ENCODE measurements at places on chromosomes 12 and 14.
A peak's percentile ranks its signal among the peaks of the same experiment; 100 is the strongest.

DNA sequence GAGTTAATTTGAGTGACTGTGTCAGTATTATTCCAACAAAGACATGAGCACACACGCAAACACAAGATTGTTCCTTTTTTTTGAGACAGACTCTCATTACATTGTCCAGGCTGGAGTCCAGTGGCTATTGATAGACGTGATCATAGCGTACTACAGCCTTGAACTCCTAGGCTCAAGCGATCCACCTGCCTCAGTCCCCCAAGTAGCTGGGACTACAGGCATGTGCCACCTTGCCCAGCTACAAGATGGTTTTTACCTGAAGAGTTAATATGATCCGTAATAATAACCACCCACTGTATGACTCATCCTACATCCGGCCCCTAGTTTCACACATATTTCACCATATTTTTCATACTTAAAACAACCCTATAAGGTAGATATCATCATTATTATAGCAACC is 26.8 kb downstream of the BCAT1 start:
- DNase-seq, result no peak

GRCh38 chr14:50954811-50955372 is 10.6 kb upstream of the PYGL start:
- DNase-seq, result no peak

GRCh38 chr12:57795354-57795753 is 12.8 kb downstream of the TSFM start:
- no peak for DNase-seq

DNA sequence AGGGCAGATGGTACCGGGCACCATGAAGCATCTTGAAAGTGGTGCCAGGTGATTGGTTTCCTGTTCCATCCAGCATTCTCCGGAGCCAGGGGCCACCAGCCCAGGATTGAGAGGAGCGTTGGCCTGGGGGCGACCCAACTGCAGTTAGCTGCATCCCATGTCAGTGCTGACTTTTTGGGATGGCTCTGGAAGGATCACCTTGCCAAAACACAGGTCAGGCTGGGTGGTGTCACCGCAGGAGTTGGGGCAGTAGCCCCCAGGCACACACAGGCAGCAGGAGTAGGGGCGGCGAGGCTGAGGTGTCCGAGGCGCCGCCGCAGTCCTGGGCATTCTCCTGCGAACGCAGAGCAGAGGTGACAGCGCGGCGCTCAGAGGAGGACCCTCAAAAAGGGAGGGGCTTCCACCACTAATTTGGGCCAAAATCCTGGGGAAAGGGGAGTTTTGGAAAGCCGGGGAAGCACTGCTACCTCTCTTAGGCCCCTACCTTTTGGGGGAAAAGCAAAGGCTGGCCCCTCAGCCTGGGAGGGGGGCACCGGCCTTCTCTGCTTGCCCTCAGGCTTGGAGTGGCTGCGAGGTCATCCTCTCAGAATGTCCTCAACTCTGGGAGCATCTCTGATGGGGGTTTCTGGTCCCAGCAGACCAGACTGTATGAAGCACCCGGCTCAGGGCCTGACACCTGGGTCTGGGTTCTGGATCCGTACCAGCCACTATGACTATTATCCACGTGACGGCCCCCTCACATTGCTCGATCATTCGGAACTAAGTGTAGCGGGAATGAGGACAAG is 26.7 kb upstream of the LRTM2 start:
- DNase-seq, result no peak

- no peak for DNase-seq
These were observed 6.8 kb upstream of the ATG14 start for GRCh38 chr14:55418411-55418810.

GRCh38 chr12:72618764-72619163 is 346.6 kb downstream of the TRHDE start:
- no peak for DNase-seq

DNA sequence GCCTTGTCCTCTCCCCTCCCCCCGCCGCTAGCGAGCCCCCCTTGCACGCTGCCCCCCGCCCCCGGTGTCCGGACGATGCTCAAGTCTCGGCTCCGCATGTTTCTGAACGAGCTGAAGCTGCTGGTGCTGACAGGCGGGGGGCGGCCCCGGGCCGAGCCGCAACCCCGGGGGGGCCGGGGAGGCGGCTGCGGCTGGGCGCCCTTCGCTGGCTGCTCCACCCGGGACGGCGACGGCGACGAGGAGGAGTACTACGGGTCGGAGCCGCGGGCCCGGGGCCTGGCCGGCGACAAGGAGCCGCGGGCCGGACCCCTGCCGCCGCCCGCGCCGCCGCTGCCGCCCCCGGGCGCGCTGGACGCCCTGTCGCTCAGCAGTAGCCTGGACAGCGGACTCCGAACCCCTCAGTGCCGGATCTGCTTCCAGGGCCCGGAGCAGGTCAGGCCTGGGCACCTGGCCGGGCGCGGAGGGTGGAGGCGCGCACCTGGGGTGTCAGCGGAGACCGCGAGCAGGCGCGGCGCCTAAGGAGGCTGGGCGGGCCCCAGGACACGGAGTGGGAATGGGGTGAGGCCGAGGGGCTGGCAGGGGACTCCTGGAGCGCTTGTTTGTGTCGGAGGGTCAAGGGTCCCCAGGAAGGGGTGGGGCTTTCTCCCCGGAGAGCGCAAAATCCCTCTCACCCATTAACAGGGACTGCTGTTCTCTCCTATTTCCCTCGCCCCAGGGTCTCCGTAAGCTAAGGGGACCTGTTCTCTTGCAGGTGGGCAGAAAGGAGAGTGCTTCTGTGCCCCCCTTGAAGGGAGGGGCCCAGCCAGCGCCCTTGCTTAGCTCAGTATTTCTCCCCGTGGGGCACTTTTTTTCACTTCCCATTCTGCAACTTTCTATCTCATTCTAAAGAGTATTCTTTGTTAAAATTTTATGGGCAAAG is 810 bp downstream of the MARCHF9 start:
- DNase-seq, result no peak

GRCh38 chr14:69559581-69560011 is 15.1 kb downstream of the CCDC177 start:
- no peak for DNase-seq

DNA sequence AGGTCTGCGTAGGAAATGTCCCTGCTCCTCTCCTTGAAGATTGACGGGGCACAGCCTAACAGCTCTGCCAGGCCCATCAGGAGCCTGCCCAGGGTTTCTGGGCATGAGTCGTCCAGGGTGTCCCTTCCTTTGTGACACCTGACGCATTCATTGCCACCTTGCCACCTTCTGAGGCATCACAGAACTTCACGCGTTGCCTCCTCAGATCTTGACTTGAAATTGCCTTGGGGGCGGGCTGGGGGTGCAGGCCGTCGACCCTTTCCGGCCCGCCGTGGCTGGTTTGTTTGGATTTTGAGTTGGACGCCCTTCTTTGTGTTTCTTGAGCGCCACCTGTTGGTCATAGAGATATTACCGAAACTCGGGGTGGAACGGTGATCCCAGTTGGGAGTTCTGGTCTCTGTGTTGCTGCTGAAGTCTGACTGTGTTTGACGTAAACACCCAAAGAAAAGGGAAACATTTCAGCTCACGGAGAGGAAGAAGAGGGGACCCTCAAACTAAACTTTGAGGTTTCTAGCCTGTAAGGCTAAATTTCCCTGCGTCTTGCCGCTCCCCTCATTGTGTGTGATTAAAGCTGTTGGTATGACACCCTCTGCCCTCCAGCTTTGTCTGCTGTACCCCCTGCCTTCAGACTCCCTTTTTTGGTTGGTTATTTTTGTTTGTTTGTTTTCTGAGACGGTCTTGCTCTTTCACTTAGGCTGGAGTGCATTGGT is 44.6 kb downstream of the MLXIP start:
- peak; percentile 54 for DNase-seq

DNA sequence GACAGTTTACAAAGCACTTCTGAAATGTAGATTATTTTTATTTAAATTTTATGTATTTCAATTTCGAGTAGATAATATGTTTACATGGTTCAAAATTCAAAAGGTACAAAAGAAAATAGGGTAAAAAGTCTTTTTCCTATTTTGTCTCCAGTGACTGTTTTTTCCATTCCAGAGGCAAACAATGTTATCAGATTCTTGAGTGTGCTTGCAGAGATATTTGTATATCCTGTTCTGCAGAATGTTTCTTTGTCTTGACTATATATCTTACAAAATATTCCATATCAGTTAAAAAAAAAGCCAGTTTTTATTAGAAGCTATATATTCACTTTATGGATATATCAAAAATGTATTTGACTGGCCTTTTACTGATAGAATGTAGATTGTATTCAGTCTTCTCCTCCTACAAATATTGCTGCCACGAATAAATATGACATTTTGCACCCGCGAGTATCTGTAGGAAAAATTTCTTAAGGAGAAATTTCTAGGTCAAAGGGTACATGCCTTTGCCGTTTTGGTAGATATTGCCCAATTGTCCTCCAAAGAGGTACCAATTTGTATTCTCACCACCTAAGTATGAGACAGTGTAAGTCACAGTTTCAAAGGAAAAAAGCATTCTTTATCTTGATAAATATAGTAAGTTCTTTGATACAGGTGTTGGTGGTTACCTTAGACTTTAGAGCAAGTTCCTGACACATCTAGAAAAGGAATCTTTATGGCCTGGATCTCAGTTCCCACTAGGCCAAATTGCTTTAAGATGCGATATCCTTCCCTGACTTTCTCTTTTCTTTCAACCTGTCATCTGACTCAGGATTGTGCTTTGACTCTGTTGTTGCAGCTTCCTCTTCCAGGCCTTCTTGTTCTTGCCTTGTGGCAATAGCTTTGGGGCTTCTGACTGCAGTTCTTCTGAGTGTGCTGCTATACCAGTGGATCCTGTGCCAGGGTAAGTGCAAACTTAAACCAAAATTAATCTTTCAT is 2.3 kb downstream of the KLRG1 start:
- DNase-seq, result no peak

DNA sequence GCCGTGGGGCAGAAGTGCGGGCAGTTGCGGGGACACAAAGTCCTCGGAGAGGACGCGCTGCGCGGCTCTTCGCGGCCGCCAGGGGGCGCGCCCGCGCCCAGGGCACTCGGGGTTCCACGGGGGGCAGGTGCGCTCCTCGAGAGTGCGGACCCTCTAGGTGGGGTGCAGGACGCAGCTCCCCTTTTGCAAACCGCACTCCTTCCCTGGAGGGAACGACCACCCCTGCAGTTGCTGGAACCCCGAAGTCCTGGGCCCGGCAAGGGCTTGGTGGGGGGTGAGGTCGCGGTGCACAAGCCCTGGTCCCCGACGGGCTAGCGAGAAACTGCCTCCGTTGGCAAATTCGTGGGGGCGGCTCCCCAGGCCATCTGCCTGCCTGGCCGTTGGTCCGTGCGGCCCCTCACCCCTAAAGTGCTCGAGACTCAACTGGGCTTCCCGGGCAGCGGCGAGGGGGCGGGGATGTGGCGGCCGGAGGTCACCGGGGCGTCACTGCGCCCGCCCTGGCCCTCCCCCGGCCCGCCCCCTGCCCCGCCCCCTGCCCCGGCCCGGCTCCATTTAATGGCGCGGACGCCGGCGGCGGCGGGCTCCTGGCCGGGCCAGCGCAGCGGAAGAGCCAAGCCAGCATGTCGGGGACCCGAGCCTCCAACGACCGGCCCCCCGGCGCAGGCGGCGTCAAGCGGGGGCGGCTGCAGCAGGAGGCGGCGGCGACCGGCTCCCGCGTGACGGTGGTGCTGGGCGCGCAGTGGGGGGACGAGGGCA is at the start of gene ADSS1:
TSS of gene ADSS1 (plus strand) at position 579 of the 756 bp plus-strand sequence. CDS start at position 621, 42 bp downstream.
- peak; percentile 33 for DNase-seq

DNA sequence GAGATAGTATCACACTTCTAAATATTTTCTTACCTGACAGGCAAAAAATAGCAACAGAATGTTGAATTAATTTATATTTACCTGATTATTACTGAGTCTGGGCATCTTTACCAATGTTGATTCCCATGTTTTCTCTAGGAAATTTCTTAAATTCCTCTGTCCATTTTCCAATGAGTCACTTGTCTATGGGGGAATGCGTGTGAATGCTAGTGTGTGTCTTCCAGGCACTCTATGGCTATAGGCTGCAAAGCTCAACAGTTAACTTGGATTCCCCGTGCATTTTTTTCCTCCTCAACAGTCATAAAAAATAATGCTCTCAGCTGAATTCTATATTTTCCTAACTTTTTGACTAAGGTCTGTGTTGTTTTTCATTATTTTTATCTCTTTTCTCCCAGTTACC is 1385.8 kb upstream of the FLRT2 start:
- no peak for DNase-seq

DNA sequence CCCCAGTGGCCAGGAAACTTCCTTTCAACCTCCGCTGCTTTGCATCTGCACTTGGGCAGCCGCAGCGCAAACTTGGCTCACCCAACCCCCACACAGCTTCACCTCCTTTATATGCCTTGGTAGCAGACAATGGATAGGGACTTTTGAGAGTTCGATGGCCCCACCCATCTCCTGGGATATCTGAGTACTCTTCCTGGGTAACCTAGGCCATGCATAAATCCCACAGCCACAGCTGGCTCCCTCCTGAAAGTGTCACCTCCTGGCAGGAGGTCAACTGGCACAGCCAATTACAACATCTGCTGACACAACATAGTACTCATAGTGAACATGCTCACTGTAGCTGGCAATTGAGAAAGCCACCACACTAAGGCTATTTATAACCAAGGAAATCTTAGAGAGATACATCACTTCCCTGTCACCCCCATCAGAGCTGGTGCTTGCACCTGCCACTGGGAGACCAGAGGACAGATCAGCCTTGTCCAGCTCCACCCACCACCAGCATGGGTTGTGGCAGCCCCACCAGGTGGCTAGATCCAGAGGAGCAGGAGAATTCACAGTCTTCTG is 410.0 kb downstream of the SYT1 start:
- DNase-seq, result no peak

DNA sequence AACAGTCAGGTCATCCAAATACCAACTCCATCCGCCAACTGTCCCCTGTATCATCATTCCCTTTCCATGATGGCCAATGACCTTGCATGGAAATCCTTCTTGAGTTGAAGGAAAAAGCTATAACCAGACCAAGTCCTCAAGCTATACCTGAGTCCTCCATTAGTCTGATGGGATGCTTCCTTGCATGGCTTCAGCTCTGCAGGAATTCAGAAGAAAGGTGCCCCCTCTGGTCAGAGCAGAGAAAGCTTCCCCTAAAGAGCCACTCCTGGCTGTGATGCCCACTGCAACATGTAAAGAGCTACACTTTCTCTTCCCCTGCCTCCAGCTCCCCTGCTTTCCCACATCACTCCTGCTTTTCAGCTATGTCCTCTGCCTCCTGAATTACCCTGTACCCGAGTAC is 43.1 kb upstream of the FKBP4 start:
- DNase-seq, result no peak

- DNase-seq, result no peak
These were observed 1362.8 kb upstream of the SEL1L start for GRCh38 chr14:82896476-82896875.

- DNase-seq, result no peak
These were observed 246.4 kb downstream of the TMEM132C start for GRCh38 chr12:128513331-128513730.

- DNase-seq, result no peak
These were observed 58.1 kb upstream of the PCED1B start for GRCh38 chr12:47021298-47021697.

- DNase-seq, result no peak
These were observed 609.7 kb downstream of the SLC16A7 start for GRCh38 chr12:60205500-60205899.

DNA sequence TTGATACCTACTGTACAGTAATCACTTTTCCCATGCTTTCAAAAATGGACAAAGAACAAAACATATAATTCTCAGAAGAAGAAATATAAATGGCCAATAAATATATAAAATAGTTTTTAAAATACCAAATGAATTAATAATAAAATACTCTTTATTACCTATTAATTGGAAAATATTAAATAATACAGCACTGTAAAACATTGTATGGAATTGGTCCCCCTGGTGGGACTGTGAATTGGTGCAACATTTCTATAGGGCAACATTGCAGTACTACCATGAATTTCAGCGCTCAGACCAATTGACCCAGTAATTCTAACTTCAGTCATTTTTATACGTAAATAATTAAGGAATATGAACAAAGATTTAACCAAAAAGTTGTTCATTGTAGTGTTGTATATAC is 162.6 kb downstream of the PELI2 start:
- DNase-seq, result no peak

Measured in stimulated activated CD8-positive, alpha-beta memory T cell treated with anti-CD3 and anti-CD28 coated beads, Interleukin-4, amount 100 ng/mL, for 4 hours (primary cell).